ENCODE measurements at places on chromosomes 7 and 10.

DNA sequence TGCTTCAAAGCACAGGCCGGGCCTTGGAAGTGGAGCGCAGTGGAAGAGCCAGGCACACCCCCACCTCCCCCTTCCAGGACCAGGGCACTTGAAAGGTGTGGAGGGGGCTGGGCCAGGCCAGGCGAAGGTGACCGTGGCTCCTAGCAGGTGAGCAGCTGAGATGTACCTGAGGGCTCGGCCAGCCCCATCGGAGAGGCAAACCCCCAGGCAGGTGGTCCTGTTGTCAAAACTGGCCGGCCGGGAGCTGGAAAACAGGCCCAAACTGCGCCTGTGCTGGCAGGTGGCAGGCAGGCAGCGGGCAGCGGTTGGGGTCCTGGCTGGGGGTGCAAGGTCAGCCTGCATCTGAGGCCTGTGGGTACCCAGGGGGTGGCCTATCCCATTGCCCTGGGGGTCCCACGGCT, 96.4 kb upstream of the DNAAF5 start:
- DNase-seq = no peak

GRCh38 chr10:37439826-37440225, 314.4 kb downstream of the ANKRD30A start:
- no peak for DNase-seq

- no peak for DNase-seq
Measured at GRCh38 chr10:23070913-23071218, 24.5 kb upstream of the MSRB2 start.

GRCh38 chr7:99267481-99267840, 5.2 kb upstream of the MYH16 start:
- DNase-seq = no peak

DNA sequence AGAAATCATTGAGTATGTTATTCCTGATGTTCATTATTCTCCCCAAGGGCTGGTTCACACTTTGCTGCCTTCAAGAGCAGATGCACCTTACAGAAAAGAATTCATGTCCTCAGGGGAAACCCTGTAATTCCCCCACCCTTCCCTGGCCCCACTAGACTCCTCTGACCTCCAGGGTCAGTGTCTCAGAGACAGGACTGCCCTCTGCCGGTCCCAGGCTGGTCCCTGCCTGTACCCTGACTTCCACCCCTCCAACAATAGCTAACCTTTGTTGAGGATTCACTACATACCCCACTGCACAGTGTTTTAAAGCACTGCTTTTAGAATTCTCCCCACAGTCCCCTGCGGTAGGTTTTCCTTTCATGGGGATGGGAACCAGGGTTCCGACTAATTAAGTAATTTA, 4.4 kb upstream of the SEPHS1 start:
- no peak for DNase-seq

- DNase-seq = no peak
Measured at GRCh38 chr7:137685433-137686164, 161.2 kb downstream of the DGKI start.

GRCh38 chr7:1533547-1534329, 3.2 kb downstream of the MAFK start:
- peak; percentile 38 for DNase-seq

DNA sequence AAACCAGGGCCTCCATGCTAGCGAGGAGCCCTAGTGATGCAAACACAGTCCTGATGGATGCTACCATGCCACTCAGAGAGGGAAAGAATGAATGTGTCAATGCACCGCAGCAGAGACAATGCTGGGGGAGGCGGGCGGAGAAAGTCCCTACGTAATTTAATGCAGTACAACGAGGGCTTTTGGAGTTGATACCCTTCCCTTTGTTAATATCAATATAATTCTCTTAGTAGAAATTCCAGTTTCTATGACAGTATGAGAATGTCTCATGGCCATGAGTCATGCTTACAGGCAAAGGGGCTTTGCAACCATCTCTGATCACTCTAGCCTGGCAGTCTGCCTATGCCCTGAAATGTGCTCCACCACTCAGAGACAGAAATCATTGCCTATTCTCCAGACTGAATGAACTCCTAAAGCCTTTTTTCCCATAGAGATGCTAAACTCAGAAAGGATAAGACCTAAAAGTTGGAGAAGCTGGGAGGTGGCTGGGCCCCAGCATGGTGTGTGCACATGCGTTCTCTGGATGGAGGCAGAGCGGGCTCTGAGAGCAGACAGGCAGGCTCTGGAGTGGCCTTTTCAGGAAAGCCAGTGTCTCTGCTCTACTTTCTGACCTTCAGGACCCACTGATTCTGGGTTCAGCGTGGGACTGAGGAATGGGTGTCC, 20.3 kb upstream of the GIMAP2 start:
- DNase-seq = peak; percentile 50

GRCh38 chr10:59093461-59093860, 83.0 kb upstream of the PHYHIPL start:
- DNase-seq = no peak

DNA sequence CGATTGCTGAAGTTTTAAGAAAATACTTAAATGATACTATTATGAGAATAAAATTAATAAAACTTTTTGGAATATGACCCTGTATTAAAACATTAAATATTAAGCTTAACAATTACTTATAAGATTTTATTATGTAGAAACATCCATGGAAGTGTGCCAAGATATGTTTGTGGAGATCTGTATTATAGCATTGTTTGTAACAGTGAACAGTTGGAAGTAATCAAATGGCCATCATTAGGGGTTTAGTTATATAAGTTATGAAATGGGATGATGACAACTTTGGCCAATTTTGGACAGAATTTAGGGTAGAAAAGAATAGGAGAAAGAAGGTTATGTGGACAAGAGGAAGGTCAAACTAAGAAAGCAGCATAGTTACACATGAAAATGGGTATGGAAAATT, 88.0 kb downstream of the AKAP9 start:
- no peak for DNase-seq

- DNase-seq = no peak
Measured at GRCh38 chr7:16123117-16123770, 298.1 kb downstream of the CRPPA start.

- DNase-seq = no peak
Measured at GRCh38 chr7:104264285-104264684, 56.5 kb upstream of the ORC5 start.

GRCh38 chr10:130360826-130361311, 224.7 kb downstream of the GLRX3 start:
- DNase-seq = no peak

- no peak for DNase-seq
Measured at GRCh38 chr10:101690461-101690860, 4.5 kb downstream of the FBXW4 start.

DNA sequence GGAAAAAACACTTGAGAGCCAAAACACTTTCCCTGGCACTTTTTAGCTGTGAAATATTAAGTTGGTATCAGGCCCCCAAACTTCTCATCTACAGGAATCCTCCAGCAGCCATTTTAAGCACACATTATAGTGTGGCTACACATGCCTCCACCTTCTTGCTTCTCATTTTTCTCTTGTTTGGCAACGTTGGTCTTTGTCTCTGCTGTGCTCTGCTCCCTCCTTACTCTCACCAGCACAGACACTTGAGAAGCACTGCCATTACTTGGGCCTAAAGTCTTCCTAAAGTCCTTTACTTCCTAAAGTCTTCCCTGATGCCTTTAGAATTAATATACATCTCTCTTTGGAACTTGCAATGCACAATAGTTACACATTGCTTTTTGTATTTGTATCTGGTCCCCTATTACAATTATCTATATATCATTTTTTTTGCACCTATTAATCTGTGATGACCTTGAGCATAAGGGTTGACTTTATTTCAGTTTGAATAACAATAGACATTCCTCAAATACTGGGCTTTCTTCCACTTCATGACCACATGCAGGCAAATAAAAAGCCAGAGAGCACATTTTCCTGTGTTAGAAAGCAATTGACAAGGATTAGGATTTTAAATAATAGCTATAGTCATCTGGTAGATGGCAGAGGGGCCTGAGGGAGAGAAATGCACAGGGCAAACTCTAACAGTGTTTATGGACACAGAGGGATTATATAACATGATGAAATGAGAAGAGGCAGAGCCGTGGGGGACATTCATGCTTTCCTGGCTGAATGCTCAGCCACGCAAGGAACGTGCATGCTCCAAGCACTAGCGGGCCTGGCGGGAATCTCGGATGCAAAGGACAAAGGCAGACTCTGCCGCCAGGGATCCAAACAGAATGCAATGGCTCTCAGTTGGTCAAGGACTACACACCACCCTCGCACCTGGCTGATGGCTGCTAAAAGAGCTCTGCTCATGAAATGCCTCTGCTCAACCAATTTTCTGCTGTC, 99.3 kb downstream of the CDC14C start:
- no peak for DNase-seq
